ENCODE measurements at places on chromosomes 2 and 18.

GRCh38 chr2:71101656-71102055 is 28.4 kb downstream of the MCEE start:
- peak; percentile 90 for DNase-seq

GRCh38 chr2:197286805-197287595 is 23.6 kb downstream of the ANKRD44 start:
- peak; percentile 89 for DNase-seq

- peak; percentile 49 for DNase-seq
Observed at GRCh38 chr2:222733846-222734702, 62.6 kb downstream of the MOGAT1 start.

DNA sequence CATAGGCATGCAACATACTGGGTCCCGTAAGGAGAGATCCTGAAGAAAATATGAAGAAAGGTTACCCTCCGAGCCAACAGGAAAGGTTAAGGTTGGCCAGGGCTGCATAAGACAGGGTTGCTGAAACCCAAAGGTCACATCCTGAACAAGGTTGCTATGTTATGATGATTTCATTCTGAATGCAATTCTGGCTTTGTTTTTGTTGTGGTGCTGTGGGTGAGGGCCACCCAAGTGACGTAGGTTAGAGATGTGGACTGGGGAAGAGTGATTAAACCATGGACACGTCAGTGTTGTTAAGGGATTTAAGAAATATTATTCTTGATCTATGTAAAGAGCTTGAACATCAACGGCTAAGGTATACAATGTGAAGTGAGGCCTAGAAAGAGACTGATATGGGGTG is 60.0 kb downstream of the ZEB2 start:
- DNase-seq: no peak

- DNase-seq: no peak
Observed at GRCh38 chr2:101199251-101199791, 48.1 kb upstream of the TBC1D8 start.

GRCh38 chr2:11950896-11951295 is 204.5 kb downstream of the LPIN1 start:
- DNase-seq: no peak

DNA sequence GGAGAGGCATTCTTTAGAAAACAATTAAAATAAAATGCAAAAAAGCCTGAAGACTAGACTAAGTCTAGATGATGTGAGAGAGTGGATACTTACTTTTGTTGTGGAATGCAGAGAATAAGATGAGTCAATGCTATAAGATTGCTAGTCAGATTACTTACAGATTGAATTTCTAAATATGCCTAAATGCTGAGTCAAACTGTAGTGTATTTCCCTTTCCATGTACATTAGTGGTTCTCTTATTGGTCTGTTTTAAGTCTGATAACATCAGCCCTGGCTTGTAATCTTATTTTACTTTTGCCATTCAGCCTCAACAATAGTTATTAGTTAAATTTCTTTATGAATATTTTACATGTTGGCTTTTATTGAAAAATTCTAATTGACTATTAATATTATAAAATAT is 702.7 kb downstream of the SOCS6 start:
- DNase-seq: no peak

- no peak for DNase-seq
Observed at GRCh38 chr2:164560902-164561301, 60.4 kb downstream of the GRB14 start.

- DNase-seq: peak; percentile 57
Observed at GRCh38 chr18:56085551-56085950, 497.6 kb upstream of the TCF4 start.

- no peak for DNase-seq
Observed at GRCh38 chr2:166957686-166958085, 69.4 kb downstream of the XIRP2 start.

GRCh38 chr2:198710562-198710961 is 747.2 kb downstream of the SATB2 start:
- DNase-seq: no peak

DNA sequence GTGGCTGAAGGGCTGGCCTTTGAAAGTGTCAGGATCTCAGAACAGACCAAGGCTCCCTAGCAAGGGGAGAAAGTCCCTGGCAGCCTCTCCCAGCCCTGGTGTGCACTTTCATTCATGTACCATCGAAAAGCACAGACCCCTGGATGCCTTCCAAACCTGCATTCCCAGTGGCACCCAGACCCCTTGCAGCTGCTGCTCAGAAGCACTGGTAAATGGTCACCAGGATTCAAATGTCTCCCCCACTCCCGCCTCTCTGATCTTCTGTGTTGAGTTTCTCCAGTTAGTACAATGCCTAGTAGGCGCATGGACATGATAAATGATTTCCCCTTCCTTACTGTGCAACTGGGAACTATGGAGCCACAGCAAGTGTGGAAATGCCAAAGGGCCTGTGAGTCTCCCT is 180.0 kb downstream of the GLI2 start:
- peak; percentile 80 for DNase-seq

GRCh38 chr2:172093416-172094293 is 8.3 kb downstream of the DLX1 start:
- no peak for DNase-seq

DNA sequence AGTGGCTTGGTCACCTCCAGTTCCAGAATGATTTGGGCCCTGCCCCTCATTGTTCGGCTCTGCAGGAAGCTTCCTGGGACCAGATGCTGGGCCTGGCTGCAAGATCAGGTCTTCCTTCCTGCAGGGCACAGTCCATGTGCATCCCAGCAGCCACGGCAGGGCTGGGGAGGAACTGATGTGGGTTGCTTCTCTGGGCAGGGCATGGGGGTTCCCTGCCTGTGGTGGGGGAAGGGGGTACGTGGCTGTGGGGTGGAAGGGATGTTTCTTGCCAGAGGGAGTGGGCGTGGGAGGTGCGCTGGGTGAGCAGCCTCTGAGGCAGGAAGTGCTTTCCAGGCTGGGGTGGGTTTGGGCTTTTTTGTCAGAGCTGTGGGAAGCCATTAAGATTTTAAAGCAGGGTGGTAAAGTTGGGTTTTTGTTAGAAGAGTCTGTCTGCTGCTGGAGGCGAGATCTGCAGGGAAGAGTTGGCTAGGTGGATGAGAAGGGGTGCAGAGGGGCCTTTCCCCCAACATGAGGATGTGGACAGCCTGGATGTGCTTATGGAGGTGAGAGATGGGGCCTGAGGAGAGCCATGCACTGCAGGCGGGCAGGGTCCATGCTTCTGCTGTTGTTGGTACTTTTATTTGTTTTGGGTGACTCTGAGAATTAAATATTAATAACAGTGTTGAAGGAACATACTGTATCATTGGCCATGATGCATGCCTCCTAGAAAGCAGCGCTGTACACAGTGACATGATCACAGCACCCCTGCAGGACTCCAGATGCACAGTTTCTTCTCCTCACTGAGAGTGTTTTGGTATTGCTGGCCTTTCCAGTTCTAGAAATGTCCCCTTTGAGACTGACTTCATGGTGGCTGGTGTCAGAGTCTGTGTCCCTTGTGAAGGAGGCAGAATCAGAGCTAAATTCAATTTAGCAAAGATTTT is 45.3 kb downstream of the DGKD start:
- no peak for DNase-seq

DNA sequence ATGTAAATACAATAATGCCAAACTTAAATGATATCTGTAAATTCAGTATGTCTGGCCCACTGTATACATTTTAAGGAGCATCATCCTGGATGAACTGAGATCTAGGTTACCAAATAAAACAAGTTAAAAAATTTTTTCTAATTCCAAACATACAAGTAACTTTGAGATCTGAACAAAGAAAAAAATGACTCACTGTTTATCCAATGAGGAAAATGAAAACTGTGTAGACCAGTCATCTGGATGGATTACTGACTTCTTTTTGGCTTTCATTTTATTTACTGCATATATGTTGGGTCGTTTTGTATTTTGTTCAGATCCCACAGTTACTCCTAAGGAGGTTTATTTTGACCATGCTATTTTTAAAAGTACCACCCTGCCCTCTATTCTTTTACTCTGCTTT is 189.8 kb downstream of the RBM43 start:
- DNase-seq: peak; percentile 9

DNA sequence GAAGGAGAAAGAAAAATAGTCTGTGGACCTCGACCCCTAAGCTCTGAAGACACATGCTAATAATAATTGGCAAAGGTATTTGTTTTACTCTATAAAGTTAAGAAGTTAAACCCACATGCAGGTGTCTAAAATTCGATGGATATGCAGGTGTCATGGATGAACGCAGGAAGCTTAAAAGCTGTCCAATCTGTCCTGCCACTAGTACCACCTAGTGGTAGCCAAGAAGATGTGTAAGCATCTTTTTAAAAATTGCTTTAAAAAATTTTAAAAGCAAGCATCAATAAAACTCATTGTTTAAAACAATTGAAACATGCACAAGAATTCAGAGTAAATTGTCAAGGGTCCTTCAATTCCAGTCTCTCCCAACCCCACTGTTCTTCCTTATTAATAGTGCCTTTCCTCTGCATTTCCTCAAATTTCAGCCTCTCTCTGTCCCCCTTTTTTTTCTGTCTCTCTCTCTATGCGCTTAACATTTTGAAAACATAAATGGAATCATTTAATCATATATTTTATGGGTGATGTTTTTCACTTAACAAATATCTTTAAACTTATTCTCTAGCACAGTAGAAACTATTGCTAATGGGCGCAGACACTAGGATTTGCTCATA is 30.6 kb upstream of the PPP3R1 start:
- DNase-seq: peak; percentile 50

DNA sequence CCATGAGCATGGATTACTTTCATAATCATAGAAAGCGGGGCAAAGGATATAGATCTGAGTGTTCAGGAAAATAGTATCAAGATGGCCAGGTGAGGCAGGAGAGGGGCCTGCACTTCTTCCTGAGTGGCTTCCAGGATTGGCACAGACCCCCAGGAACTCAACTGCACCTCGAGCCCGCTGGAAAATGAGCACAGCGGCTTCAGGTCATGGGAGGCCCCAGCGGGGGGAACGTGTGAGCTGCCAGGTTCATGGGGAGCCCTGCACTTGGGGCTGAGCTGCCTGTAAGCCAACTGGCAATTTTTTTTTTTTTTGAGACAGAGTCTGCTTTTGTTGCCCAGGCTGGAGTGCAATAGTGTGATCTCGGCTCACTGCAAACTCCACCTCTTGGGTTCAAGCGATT is 81.5 kb upstream of the ODC1 start:
- DNase-seq: no peak

DNA sequence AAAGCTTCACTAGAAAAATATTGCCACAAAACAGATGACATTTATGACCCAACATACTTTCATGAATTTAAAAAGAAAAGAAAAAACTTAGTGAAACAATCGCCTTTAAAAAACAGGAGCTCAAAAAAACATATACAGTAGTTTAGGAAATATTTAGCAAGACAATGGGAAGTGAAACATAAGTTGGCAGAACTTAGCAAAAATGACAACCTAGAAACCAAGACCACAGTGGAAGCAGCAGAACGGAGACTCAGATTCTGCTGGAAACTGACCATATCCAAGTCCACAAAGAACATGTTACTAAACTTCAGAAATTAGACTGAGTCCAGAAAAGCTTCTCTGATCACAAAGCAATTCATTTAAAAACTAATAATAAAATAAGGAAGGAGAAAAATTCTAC is 41.8 kb upstream of the CTAGE1 start:
- no peak for DNase-seq

GRCh38 chr2:43718530-43719124 is 42.4 kb upstream of the C1GALT1C1L start:
- DNase-seq: no peak

DNA sequence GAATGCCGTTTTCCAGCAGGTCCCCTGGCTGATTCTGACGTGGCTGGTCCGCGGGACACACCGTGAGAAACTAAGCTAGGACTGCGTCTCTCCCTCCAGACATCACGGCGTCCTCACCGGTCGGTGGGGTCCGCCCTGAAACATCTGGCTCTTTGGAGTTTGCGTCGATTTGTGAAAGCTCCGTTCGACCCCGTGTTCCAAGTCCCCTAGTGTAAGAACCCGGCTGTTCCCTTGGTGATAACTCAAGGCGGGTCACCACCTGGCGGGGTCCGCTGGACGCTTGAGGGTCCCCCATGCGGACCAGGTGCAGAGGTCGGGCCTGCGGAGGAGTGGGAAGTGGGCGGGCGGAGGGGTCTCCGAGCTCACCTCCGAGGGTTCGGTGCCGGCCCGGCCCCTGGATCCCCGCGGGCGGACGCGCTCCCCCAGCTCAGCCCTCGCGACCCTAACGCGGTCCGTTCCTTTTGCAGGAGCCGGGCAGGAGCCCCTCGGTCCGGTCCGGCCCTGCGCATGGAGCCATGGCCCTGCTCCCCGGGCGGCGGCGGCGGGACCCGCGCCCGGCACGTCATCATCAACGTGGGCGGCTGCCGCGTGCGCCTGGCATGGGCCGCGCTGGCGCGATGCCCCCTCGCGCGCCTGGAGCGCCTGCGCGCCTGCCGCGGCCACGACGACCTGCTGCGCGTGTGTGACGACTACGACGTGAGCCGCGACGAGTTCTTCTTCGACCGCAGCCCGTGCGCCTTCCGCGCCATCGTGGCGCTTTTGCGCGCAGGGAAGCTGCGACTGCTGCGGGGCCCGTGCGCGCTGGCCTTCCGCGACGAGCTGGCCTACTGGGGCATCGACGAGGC is 65.6 kb downstream of the KCNG2 start:
- DNase-seq: no peak

DNA sequence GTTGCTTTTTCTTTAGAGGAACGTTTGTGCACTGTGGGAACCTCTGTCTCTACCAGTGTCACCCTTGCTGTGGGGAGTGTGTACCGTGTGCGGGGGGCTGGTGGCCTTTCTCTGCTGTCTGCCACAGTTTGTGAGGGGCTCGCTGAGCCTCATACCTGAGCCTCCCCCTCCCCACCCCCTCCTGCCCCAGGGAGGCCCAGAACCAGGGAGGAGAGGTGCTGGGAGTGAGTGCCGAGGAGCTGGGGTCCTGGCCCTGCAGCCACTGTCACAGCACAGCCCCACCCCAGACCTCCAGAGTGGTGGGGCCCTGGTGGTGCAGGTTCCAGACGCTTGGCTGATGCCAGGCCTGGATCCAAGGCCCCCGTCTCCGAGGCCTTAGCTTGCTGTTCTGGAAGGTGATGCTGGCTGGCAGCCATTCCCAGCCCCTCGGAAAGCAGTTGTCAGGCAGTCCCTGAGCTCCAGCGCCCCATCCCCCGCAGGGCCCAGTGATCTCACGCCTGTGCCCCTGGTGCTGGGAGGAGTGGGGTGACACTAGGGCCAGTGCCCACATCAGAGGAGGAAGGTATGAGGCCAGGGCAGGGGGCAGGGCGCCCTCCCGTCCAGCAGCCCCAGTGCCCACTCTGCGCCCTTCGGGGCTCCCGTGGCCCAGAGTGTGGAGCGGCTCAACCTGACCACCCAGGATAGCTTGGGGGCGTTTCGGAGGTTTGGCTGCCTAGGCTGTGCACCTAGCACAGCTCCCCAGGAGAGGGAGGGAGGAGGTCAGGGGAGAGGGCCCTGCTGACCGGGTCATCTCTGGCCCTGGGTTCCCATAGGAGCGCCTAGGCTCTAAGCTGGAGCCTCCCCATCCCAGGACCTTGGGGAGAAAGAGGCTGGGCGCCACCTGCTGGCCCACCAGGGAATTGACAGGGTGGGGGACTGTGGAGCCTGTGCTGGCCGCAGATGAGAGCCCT is 53.0 kb upstream of the ALPP start:
- DNase-seq: peak; percentile 67

DNA sequence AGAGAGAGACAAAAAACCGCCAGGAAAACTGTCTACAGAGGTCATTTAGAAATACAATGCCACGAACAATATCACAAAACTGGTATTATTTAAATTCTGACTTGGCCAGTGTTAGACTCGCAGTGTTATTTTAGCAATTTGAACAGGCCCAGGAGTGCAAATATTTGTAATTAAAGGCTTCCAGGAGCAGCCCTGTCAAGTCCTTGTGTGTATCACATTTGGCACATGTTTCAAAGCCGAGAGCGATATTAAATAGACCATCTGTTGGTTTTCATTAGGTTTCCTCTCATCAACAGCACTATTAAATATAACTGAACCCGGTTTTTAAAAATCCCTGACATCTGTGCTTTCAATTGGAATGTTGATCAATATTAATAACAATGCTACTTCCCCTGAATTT is 656.9 kb downstream of the TSN start:
- no peak for DNase-seq
